RCC 7860 (cell line): ENCODE measurements at places on chromosomes 7 and 10.
A peak's percentile ranks its signal among the peaks of the same experiment; 100 is the strongest.

GRCh38 chr10:11018855-11019631 lies 1.4 kb downstream of the CELF2 start:
- DNase-seq: no peak

DNA sequence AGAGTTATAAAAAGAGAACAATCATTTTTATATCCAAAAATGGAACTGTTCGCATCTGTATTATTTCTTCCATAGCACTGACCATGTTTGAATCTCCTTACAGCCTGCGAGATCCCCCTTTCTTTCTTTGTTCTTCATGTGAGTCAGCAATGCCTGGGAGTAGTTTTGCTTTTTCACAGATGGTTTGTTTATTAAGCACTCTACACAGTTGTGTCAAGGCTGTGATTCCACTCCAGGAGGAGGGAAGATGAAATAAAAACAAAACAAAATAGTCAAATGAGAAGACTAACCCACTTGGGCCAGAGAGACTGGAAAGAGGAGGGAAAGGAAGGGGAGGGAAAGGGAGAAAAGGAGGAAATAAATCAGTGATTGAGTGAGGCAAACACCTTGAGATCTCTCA lies 7.8 kb downstream of the LIPF start:
- DNase-seq: no peak

- DNase-seq: no peak
Measured at GRCh38 chr10:7551289-7551688, 115.5 kb downstream of the ITIH5 start.

- no peak for DNase-seq
Measured at GRCh38 chr10:8412541-8412940, 358.1 kb downstream of the GATA3 start.

- DNase-seq: no peak
Measured at GRCh38 chr7:1548438-1548831, 7.6 kb downstream of the TMEM184A start.

DNA sequence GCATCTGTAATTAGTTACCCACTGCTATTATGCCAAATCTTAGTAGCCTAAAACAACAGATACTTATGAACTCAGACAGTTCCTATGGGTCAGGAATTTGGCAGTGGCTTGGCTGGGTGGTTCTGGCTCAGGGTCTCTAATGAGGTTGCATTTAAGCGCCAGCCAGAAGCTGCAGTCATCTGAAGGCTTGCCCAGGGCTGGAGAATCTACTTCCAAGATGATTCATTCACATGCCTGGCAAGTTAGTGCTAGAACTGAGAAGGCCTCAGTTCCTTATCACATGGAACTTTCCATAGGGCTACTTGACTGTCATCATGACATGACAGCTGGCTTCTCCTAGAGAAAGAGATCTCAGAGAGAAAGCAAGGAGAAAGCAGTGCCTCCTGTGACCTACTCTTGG lies 121.3 kb downstream of the AVL9 start:
- peak; percentile 80 for DNase-seq

GRCh38 chr10:26491934-26492333 lies 53.8 kb downstream of the APBB1IP start:
- DNase-seq: no peak

GRCh38 chr7:83819911-83820310 lies 171.0 kb upstream of the SEMA3E start:
- no peak for DNase-seq
